ENCODE measurements at places on chromosomes 3 and 15. TPM values are rescaled to one million over a fixed set of nuclear protein-coding genes. Genes with fewer than 3 reads are reported as not detected.

TEX9 gene
- total RNA-seq: 3.3 TPM

- DNase-seq: no peak
Observed at GRCh38 chr3:43132870-43133636, 27.2 kb upstream of the POMGNT2 start.

ATP10A gene
- 13.2 TPM for total RNA-seq

TAGLN3 gene
- 5.7 TPM for total RNA-seq

- DNase-seq: no peak
Observed at GRCh38 chr3:24683633-24684384, 189.2 kb upstream of the THRB start.

SSR3 gene
- total RNA-seq: 171 TPM

- DNase-seq: no peak
Observed at GRCh38 chr3:69772152-69772867, 33.0 kb downstream of the MITF start.

DNA sequence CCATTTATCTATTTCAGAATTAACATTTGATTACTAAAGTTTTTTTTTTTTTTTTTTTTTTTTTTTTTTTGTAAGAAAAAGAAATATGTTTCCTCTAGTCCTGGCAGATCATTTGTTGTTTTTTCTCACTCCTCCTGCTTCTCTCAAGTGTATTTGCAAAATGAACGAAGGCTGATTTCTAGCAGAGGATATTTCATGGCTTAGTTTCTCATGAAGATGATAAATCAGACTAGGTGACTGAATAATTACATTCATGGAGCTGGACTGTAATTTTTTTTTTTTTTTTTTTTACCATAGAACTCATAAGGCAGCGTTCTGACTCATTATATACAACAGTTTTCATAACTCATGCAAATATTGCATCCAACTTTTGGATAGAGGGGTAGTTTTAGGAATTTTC, 332.5 kb upstream of the SEMA6D start:
- no peak for DNase-seq

- DNase-seq: no peak
Observed at GRCh38 chr3:71103430-71103921, 480.1 kb downstream of the FOXP1 start.

GRCh38 chr3:141414800-141415462, 46.6 kb downstream of the ZBTB38 start:
- no peak for DNase-seq

GRCh38 chr3:182508919-182509711, 284.2 kb upstream of the ATP11B start:
- no peak for DNase-seq

GRCh38 chr15:68055224-68055705, 1.1 kb downstream of the PIAS1 start:
- peak; percentile 39 for DNase-seq

GP5 gene
- not detected for total RNA-seq

GRCh38 chr3:149388001-149388440, 10.6 kb upstream of the TM4SF1 start:
- DNase-seq: peak; percentile 89

DNA sequence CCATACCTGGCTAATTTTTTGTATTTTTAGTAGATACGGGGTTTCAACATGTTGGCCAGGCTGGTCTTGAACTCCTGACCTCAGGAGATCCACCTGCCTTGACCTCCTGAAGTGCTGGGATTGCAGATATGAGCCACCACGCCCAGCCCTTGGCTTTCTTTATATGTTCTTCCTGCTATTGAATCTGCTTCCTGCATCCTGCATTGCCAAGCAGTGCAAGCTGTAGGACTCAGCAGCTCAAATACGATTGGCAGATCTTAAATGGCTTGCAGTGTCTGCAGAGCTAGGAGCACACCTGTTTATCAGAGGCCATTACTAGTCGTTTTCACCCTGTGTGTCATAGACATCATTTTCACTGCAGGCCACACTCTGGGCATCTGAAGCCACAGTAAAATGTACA, 426.2 kb upstream of the PPP2R3A start:
- DNase-seq: no peak

DNA sequence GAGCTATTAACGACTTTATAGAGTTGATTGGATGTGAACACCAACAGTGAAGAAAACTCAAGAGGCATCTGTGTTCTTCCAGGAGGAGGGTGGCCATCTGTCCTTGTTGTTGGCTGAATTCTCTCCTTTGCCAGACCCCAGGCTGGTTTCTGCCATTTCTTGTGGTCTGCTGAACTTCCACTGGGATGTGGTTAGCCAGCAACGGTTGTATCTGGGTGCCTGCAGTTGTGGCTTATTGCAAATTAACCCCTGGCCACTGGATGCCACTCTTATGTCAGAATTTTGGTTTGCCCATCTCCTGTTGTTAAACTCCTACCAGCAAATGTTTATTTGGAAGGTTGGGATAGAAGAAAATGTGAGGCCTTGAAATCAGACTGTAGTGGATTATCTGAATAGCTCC, 163.6 kb upstream of the TBC1D5 start:
- no peak for DNase-seq

DNA sequence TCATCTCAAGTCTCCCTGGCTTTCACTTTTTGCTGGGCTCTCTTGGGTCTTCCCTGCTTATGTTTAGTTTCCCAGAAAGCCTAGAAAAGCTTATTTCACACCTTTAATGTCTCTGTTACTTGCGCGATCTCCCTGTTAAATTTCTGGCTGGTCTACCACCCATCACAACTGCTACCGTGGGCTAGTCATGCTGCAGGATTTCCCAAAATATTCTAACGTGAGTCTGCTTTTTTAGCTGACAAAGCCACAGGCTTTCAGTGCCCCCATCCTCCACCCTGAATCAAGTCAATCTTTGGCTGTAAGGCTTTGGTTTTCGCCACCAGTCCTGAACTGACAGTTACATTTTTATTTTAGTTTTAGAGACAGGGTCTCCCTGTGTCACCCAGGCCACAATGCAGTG, 74.1 kb downstream of the SUMF1 start:
- no peak for DNase-seq

DNA sequence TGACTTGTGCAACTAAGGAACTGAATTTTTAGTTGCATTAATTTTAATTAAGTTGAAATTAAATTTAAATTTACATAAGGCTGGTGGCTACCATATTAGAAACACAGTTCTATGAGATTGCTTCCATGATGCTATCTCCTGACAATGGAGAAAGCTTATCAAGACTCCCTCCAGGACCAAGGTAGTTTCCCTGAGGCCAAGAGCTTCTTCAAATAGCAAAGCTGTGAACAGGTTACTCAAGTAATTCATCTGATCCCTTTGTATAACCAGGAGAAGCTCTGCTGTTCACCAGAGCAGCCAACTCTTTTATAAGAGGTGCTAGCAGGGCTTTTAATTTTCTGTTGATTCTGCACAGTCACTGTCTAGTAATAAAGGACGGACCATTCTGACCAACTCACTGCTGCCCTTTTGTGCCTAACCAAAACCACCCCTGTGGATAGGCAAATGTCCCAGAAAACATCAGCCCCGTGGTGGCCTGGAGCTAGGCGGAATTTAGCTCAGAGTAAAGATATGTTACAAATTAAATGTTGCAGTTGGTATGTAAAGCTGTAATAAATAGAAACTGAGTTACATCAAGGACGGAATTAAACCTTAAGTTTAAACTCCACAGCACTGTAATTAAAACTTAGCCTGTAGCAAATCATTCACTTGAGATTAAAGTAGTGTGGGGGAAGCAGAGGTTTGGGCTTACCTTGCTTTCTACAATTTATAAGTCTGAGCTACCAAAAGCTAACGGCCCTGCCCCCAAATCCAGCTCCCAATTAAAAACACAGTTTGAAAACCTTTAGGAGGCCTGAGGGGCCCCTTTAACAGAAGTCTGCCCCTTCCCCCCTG, 55.6 kb upstream of the LRTM1 start:
- no peak for DNase-seq
